HCT116 (cell line): ENCODE measurements at places on chromosomes 1 and 21.

DNA sequence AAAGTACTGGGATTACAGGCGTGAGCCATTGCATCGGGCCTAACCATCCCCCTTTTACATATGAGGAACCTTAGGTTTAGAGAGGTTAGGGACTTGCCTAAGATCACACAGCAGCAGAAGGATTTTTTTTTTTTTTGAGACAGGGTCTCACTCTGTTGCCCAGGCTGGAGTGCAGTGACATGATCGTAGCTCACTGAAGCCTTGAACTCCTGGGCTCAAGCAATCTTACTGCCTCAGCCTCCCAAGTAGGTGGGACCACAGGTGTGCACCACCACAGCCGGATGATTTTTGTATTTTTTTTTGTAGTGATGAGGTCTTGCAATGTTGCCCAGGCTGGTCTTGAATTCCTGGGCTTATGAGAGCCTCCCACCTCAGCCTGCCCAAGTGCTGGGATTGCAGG is 2.2 kb upstream of the C1orf167 start:
- no peak for DNase-seq

DNA sequence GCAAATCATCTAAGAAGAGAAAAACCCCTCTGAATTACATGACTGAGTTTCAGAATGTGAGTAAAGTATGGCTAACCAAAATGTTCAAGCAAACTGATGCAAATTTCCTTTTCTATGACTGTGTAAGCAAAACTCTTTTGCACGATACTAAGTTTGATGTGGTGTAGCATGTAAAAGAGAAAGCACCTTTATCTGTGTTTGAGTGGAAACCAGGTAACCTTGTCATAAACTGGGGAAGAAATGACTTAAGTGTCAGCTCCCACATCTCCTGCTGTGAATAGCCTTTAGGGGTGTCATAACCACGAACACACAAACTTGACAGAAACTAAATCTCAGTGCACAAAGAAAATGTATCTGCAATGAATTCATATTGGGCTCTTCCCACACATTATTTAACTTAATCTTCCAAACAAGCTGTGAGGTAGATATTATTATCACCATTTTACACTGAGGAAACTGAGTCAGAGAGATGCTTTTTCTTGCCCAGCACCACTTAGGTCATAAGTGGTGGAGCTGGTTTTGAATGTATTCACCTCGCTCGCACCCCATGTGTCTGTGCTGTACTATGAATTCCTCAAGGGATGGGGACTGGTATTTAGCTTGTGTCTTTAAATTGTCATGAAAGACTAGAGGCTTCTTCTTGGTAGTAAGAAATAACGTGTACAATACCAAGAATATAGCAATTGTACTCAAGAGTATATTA is 32.9 kb upstream of the IL12RB2 start:
- DNase-seq = no peak

DNA sequence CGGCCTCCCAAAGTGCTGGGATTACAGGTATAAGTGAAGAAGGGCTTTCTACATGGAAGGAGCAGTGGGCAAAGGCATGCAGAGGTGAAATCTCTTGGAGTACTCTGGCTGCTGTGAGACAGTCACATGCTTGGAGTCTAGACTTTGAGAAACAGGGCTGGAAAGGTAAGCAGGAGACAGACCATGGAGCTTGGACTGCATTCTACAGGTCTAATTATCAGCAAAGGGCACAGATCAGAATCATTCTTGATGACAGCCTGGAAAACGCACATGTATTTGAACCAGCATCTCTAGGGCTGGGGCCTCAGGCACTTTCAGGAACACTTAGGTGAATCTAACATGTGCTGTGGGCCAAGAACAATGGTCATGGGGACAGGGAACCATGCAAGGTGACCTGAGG is 7.3 kb upstream of the PRELP start:
- no peak for DNase-seq

DNA sequence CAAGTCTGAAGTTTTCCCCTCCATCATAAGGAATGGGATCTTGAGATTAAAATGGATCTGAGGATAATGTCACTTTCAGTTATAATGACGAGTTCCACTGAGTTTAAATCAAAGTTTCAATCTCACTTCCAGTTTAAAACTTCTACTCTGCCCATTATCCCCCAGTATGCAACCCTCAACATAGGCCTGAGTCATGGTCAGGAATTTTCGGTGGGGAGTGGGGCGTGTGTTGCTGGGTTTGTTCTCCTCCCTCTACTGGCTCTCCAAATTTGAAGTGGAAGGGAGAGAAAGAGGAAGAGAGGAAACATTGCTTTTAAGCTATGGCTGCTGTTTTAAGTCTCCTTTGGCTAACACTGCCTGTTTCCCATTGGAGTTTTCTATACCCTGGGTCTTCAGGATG is 152.9 kb downstream of the TM2D1 start:
- DNase-seq = no peak

- no peak for DNase-seq
Observed at GRCh38 chr1:100430325-100430756, 78.0 kb downstream of the CDC14A start.

GRCh38 chr1:40421431-40422384 is 28.6 kb upstream of the ZFP69B start:
- no peak for DNase-seq

- no peak for DNase-seq
Observed at GRCh38 chr1:151222130-151222529, 23.8 kb downstream of the PIP5K1A start.

GRCh38 chr1:245090491-245091090 is 64.2 kb upstream of the KIF26B start:
- no peak for DNase-seq

- DNase-seq = no peak
Observed at GRCh38 chr1:210377731-210378333, 49.1 kb downstream of the HHAT start.

DNA sequence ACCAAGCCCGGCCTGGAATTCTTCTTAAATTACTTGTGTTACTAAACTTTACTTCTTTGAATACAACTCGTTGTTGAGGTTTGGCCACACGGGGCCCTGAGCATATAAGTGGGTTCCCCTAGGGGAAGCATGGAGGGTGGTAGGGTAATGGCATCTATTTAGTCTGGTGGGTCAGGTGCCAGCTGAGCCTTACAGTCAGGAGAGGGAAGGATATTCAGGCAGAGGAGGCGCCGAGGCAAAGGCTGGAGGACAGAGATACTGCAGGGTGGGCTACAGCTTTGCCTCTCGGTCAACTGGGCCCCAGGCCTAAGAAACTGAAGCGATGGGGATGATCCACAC is 424 bp upstream of the NECAP2 start:
- DNase-seq = no peak

GRCh38 chr1:22654692-22655091 is 1.7 kb downstream of the C1QB start:
- DNase-seq = no peak

GRCh38 chr1:58883037-58883887 is 99.4 kb upstream of the JUN start:
- DNase-seq = peak; percentile 85

GRCh38 chr1:36080236-36080635 is 3.7 kb upstream of the TEKT2 start:
- no peak for DNase-seq
